ENCODE measurements at places on chromosomes 3 and 15. TPM values are rescaled to one million over a fixed set of nuclear protein-coding genes. Genes with fewer than 3 reads are reported as not detected.

PIERCE2 gene
- polyA plus RNA-seq, result 2.3 TPM

ZNF662 gene
- 0.12 TPM for polyA plus RNA-seq

TRPM1 gene
- not detected for polyA plus RNA-seq

PDZRN3 gene
- polyA plus RNA-seq, result 0.95 TPM
